NCI-H510A (cell line): ENCODE measurements at places on chromosomes 2 and 18.
A peak's percentile ranks its signal among the peaks of the same experiment; 100 is the strongest.

- DNase-seq = peak; percentile 2
Observed at GRCh38 chr2:6254441-6254840, 562.3 kb downstream of the SOX11 start.

DNA sequence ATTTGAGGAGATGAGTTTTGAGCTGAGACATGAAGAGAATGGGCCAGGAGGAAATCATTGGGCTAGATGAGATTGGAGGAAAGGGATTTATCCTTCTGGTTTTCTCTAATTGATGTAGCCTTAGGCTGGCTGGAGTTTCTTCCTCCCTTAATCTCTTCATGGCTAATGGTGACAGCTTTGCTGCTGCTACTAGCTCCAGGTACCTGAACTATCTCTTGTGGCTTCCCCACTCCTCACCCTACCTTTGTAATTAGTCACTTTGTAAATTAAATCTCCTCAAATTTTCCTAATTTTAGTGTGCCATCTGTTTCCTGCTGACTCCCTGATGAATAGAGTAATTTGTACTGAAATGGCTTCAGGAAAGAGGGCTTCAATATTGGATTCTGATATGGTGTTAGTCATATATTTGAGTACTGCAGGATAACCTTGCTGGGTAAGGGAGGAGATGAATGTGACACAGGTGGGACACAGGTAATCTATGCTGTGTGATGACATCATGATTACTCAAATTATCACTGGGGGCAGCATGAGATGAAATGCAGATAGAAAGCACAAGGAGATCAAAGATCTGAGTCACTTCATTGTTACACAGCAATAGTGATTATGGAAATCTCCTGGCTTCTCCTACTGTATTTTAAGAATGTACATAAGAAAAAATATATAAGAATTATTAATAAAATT lies 1134.1 kb upstream of the DDX18 start:
- no peak for DNase-seq

GRCh38 chr2:27441958-27442919 lies at the start of gene KRTCAP3:
KRTCAP3 (plus strand) TSS chr2:27442381; CDS start chr2:27442413, 32 bp downstream.
- peak; percentile 79 for DNase-seq

- no peak for DNase-seq
Observed at GRCh38 chr2:235614900-235615712, 121.3 kb downstream of the AGAP1 start.

GRCh38 chr2:53787614-53788289 lies 908 bp downstream of the ERLEC1 start:
- no peak for DNase-seq

DNA sequence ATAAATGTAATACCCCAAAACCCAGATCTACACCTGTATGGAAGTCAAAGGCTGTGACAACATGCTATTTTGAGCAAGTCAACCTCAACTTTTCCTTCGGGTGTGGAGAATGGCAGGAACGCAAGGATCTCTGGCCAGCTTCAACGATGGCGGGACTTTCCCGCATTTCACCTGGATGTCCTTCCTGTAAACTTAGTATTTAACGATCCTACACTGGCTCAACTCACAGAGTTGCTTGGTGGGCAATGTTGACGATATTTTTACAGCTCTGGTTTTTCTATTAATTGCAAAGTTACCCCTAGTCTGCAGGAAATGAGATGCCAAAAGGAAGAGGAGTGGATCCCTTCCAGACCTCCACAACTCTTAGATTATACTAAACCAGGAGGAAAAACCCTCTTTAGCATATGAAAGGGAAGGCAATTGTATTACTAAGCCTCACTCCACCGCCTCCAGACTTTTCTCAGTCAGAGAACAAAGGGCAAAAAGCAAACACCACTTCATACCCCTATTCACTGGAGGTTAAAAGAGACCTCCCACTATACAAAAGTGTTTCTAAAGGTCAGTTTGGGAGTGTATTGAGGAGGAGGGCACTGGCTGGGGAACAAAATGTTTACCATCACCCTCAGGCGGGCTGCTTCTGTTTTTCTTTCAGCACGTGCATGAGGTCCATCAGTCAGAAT lies 56.5 kb upstream of the ACVR1 start:
- no peak for DNase-seq

DNA sequence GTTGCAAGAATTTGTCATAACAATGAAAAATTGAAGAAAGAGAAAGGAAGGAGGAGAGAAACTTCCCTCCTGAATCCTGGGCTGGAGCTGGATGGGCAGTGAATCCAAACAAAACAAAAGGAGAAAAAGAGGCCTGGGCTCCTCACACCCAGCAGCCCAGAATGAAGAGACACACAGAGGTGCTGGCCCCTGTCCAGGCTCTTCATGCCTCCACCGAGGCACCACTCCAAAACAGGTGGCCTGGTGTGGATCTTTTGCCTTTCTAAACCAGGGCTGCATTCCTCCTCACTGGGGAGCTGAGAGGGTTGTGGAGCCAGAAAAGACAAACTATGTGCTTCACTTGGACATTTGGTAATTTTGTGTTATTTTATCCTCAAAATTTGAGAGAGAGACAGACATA lies 76.0 kb downstream of the FAM124B start:
- no peak for DNase-seq

DNA sequence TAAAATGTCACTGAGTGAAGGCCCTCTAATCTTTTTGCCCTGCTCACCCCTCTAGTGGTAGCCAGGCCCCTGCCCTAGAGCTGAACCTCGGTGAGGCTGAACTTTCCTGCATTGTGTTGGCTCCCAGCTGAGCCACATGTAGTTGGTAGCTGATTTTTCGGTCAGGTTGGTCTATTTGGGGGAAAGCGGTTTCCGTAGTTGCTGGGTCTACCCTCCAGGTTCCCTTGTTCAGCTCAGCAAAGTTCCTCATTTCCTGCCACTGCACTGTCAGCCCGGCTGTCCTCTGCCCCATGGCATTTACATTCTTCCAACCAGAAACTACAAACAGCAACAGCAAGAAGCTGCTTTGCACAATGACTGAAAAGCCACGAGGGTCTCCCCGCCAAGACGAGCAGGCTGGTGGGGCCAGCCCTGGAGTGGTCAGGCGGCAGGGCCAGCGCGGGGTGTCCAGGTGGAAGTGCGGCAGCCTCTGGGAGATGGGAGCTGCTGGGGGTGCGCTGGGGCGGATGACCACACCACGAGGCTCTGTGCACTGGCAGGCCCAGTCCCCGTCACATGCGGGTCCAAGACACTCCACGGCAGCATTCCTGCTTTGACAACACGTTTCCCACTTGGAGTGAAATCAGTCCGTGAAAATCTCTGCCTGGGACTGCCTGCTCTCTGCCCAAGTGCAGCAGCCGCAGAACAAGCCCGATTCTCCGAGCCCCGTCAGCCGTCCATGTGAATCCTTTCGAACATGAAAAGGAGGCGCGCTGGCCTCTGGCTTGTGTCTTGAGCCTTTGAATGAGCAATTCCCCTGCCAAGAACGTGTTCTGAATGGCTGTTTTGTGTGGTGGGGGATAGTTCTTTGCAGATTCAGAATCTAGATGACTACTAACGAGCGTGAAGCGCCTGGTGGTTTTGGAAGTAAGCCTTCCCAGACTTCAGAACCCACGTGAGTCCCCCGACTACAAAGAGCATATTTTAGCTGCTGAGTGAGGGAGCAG lies 159.4 kb downstream of the ASB1 start:
- DNase-seq = no peak

- DNase-seq = no peak
Observed at GRCh38 chr18:28359176-28359575, 182.2 kb upstream of the CDH2 start.

DNA sequence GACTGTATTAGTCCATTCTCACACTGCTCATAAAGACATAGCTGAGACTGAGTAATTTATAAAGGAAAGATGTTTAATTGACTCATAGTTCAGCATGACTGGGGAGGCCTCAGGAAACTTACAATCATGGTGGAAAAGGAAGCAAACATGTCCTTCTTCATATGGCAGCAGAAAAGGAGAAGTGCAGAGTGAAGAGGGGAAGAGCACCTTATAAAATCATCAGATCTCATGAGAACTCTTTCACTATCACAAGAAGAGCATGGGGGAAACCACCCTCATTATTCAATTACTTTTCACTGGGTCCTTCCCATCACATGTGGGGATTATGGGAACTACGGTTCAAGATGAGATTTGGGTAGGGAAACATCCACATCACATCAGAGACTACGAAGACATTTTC lies 43.0 kb upstream of the CAVIN2 start:
- DNase-seq = no peak

DNA sequence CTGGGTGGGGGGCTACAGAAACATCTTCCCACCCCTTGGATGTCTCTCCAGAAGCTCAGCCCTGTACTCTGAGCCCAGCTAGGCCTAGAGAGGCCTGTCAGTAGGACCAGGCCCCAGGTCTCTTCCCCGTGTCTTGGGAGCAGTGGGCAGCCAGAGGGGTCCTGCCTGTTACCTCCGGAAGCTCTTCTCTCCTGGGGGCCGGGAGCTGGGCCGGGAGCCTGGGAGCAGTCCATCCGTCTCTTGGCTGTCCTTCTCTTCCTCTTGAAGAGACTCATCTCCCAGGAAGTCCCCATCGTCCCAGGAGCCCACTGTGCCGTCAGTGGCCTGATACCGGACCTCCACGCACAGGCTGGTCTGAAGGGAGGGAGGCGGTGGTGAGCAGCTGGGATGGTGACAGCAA lies 38.3 kb upstream of the OTOF start:
- no peak for DNase-seq

DNA sequence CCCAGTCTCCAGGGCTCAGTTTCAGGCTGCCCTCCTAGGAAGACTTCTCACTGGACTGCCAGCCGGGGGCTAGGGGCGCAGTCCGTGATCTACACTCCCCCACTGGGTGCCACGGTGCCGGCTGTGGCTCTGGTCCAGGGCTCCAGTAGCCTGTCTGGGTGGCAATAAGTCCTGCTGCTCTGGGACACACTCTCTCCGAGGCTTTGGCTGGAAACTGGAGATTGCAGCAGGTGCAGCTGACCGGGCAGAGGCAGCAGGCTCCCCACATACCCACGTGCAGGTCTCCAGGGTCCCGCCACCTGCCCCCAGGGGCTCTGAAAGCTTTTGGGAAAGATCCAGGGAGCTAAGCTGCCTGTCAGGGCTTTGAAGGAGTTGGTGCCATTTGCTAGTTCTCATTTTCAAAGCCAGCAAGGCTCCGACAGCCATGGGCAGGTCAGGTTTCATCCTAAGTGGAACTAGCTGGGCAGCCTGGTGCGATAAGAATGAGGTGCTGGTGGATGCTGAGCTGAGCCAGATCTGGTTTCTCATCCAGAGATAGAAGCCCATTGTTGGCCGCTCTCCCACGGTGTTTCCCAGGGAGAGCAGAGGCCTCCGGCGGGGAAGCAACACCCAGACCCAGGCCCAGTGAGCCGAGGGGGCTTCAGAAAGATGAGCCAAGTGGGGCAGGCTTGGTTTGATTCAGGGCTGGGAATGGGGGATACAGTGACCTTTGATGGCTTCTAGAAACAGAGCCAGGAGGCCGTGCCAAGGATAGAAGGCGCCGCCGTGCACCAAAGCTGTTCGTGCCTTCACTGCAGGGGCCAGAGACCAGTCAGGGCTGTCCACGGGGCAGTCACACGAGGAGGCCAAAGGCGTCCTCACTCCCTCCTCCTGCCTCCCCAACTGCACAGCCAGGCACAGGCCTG lies 141.7 kb upstream of the GPC1 start:
- no peak for DNase-seq

GRCh38 chr2:233022561-233022960 lies 9.5 kb upstream of the NGEF start:
- no peak for DNase-seq

GRCh38 chr2:73037947-73038585 lies 33.4 kb downstream of the SFXN5 start:
- no peak for DNase-seq

DNA sequence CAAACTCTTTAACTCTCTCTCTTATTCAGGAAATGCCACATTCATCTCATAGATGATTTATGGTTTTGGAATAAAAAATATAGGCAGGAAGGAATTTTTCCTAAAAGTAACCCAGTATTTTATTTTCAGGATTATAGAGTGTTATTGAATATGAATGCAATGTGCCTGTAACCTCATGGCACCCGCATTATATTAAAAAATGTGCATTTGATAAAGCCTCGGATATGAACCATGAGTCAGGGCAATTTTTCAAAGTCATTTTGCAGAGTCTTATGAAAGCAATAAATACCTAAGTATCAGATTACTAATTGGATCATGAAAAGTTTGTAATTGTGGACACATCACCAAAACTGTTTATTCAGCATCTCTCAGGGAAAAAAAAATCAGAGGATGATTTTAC lies 573.8 kb downstream of the TSN start:
- no peak for DNase-seq

- no peak for DNase-seq
Observed at GRCh38 chr2:233928594-233929351, 11.6 kb downstream of the TRPM8 start.

- peak; percentile 58 for DNase-seq
Observed at GRCh38 chr18:65221736-65222135, 529.1 kb upstream of the CDH7 start.

DNA sequence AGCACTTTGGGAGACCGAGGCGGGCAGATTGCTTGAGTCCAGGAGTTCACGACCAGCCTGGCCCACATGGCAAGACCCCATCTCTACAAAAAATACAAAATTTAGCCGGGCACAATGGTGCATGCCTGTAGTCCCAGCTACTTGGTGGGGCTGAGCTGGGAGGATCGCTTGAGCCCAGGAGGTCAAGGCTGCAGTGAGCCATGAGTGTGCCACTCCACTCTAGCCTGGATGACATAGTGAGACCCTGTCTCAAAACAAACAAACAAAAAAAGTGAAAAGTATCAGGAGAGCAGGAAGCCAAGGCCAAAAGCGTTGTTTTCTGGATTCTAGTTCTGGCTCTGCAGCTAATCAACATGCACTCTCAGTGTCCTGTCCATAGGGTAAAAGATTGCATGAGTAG lies 10.7 kb upstream of the CLASP1 start:
- no peak for DNase-seq

- DNase-seq = no peak
Observed at GRCh38 chr2:236793023-236794011, 223.7 kb downstream of the ACKR3 start.

DNA sequence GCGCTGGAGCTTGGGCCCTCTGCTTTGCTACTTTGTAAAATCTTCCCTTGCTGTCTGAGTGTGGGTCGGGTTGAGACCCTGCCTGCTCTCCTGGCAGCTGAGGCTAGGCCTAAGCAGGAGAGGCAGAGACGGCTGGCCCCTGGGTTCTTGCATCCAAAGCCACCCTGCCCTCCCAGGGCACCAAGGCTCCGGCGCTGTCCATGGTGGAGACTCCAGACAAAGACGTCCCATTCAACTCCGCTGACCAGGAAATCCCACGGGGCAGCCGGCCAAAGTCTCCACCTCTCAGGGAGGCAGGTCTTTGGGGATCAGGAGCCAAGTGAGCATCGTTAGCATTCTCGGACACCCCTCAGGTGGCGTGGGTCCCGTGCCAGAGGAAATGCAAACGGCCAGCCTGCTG lies 2.6 kb upstream of the PRLH start:
- DNase-seq = no peak

GRCh38 chr2:99480390-99480789 lies 9.4 kb downstream of the REV1 start:
- no peak for DNase-seq
